Dermis blood vessel endothelial cell (primary cell): ENCODE measurements at places on chromosomes 5 and 9.

- DNase-seq: no peak
Observed at GRCh38 chr5:128334010-128334716, 203.9 kb downstream of the FBN2 start.

GRCh38 chr5:154311362-154311761 is 120.8 kb downstream of the GALNT10 start:
- DNase-seq: no peak

DNA sequence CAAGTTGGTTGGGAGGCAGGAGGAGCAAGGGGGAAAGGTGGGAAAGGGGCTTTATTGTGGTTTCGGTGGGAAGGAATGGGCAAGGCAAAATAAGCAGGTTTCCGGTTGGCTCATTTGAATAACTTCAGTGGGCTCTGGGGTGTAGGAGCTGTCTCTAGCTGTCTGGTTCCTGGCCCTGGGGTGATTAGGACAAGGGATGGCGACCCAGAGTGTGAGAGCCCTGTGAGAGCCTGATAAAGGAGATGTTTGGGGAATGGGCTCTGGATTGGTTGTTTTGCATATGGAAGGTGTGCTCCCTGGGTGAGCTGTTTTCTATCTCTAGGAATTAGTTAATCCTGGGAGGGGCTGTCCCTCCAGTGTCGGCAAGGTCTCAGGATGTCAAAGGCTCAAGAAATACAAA is 15.4 kb downstream of the ANKRD34B start:
- no peak for DNase-seq

DNA sequence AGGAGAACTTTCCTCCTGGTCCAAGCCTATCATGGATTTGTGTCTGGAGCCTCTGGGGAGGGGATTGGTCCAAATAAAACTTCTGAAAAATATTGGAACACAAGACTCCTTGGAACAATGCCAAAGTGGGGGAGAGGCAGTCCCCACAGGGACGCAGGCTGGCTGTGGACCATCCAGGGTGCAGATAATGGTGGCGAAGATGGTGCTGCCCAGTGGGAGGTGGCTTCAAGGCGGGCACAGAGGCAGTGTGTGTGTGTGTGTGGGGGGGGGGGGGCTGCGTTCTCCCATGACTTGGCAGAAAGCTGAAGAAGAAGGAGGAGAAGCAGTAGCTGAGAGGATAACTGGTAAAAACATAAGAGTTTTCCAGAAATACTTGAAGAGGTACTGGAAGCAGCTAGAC is 186.4 kb downstream of the MELK start:
- no peak for DNase-seq

DNA sequence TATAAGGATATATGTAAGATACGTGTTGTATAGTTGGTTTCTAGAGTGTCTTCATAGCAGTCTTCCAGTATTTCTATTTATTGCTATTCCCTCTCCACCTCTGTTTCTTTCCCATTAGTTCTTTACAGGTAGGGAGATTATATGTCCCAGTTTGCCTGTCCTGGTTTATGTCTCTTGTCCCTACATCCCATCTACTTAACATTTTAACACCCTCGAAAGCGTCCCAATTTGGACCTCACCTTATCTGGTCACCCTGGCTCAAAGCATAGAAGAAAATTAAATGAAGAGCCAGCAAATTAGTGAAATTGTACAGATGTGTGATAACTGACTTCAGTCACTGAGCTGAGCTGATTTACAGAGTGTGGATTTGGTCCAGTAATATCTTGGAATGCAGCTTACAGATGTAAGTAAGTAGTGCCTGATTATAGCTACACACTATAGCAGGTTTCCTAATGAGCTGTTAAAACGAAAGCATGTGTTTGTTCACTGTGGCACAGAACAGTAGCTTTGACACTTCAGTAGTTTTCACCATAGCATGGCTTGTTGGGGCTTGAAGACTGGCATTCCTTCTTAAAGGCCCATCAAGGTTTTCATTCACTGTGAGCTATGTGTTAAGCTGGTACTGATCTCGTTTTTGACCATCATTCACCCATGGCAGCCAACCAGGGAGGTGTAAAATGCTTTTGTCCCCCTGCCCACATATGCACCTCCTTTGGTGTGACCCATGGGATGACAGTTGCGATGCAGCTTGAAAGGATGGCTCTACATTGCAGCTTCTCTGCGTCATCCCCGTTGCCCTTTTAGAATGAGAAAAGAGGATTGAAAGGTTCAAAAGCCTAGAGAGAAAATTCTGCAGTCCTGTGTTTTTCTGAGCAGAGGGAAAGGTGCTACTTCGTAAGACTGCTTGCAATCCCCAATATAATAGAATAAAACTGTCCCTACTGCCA is 192.1 kb upstream of the DMRT1 start:
- no peak for DNase-seq

- DNase-seq: no peak
Observed at GRCh38 chr9:93595861-93596365, 19.5 kb downstream of the PHF2 start.

DNA sequence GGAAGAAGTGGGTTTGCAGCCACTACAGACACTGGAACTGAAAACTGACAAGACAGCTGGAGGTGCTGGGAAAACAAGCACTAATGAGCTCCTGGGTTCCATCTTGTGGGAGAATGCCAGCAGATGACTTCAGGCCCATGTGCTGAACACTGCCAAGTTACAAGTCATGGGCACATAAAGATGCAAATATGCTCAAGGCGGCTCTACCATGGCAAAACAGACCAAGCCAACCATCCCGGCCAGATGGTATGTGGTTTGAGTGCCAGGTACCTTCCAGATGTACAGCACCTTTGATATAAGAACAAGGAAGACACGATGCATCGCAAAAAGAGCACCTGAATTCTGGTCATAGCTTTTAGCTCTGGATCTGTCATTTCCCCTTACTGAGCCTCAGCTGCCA is 19.9 kb downstream of the TNFSF8 start:
- DNase-seq: no peak
